ENCODE measurements at places on chromosomes 6 and 20. TPM values are rescaled to one million over a fixed set of nuclear protein-coding genes. Genes with fewer than 3 reads are reported as not detected.

Gene HSPA12B
- 20.4 TPM for total RNA-seq

Gene PDE7B
- total RNA-seq, result 3.4 TPM

Gene SYNGAP1
- 11.5 TPM for total RNA-seq

Gene KCNQ5
- total RNA-seq, result 2.2 TPM

Gene PNPLA1
- not detected for total RNA-seq

Gene PCK1
- total RNA-seq, result 0.63 TPM

DNA sequence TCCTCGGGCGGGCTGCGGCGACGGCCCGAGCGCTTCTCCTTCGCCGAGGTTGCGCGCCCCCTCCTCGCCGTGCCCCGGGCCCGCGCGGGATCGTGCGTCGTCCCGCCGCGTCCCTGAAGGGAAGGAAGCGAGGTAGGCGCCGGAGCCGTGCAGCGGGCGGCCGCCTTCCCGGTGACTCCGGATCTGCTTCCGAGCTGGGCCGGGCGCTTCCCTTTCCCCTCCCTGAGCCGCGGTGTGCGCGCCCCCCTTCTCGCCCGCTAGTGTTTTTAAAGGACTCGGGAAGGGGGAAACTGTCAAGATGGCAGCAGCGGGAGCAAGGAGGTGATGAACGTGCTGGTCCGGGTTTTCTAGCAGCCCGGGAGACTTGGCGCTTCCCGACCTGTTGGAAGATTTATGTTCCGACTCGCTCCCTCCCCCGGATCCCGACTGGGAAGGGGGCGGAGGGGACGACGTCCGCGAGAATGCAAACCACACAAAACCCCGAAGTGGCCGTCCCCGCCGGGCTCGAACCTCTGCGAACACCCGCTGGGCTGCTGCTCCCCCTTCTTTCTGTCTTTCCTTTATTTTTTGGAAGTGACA is 744 bp upstream of the FOXO3 start:
- peak; percentile 94 for DNase-seq

DNA sequence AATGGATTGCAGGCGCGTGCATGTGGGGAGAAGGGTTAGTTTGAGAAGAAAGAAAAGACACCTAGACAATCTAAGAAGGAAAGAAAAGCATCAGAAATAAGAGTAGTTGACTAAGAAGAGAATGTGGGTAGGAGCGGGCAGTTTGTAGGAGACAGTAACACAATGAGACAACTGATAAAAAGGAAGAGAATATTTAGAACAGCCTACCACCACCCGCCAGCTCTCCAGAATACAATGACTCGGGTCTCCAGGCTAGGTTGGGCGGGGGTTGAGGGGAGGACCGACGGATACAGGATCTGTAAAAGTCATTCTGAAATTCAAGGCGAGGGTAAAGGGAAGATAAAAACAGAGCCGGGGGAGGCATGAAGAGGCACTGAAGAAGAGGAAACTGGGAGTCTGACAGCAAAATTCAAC is 712 bp downstream of the ABHD16A start:
- no peak for DNase-seq

GRCh38 chr20:55936209-55936595 is 69.1 kb downstream of the CBLN4 start:
- DNase-seq, result no peak

DNA sequence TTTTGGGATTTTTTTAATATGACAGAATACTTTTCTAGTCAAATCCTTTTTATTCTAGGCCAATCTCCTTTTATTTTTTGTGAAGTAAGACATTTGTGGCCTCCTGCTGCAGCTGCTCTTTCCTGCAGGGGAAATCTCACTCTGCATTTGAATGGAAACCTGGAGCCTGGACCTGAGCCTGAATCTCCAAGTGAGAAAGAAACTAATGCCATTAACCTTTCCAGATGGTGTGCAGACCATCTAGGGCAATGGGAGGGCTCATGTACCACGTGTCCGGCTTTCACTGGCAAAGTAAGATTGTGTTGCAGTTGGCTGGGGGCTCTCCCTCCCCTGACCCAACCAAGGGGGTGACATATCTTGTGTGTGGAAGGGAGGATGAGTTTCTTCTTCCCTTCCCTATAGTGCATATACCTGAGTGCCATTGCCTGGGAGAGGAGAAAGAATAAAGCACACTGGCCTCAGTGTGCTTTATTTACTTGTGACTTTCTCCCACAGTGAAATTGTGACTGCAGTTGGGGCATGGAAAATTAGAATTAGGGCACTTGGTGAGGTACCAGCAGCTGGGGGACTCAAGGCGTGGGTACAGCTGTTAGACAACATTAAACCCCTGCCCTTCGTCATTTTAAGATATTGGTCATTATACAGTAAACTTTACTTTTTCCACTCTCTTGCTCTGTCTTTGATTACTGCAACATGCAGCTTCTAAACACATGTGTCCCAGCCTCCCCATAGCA is 159.8 kb upstream of the RIN2 start:
- no peak for DNase-seq

GRCh38 chr6:169766232-169766631 is 14.8 kb downstream of the ERMARD start:
- DNase-seq, result peak; percentile 72

- DNase-seq, result peak; percentile 90
These were observed 253.2 kb downstream of the UST start for GRCh38 chr6:148999929-149000468.

DNA sequence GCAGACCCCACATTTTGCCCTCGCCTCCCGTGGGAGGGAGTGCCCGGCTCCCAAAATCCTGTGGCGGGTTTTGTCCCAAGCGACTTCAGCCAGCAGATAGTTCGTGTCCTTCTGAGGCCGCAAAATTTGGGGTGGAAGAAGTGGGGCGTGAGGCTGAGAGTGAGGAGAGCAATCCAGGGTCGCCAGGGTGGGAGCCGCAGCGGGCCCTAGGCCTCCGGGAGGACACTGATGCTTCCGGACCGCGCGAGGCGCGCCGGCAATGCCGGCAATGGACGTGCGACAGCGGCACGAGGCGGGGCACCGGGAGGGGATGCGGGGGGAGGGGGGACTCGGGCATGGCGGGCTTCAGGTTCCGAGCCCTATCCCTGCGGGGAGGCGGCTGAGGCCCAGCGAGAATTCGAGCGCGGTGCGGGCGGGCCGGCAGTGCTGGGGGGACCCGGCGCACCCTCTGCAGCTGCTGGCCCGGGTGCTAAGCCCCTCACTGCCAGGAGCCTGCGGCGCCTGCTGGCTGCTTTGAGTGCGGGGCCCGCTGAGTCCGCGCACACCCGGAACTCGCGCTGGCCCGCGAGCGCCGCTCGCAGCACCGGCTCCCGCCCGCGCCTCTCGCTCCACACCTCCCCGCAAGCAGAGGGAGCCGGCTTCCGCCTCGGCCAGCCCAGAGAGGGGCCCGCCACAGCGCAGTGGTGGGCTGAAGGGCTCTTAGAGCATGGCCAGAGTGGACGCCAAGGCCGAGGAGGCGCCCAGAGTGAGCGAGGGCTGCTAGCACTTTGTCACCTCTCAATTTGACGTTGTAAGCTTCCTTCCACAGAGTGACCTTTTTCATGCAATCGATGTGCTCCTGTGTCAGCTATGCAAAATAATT is 143.8 kb downstream of the LPA start:
- DNase-seq, result peak; percentile 92

DNA sequence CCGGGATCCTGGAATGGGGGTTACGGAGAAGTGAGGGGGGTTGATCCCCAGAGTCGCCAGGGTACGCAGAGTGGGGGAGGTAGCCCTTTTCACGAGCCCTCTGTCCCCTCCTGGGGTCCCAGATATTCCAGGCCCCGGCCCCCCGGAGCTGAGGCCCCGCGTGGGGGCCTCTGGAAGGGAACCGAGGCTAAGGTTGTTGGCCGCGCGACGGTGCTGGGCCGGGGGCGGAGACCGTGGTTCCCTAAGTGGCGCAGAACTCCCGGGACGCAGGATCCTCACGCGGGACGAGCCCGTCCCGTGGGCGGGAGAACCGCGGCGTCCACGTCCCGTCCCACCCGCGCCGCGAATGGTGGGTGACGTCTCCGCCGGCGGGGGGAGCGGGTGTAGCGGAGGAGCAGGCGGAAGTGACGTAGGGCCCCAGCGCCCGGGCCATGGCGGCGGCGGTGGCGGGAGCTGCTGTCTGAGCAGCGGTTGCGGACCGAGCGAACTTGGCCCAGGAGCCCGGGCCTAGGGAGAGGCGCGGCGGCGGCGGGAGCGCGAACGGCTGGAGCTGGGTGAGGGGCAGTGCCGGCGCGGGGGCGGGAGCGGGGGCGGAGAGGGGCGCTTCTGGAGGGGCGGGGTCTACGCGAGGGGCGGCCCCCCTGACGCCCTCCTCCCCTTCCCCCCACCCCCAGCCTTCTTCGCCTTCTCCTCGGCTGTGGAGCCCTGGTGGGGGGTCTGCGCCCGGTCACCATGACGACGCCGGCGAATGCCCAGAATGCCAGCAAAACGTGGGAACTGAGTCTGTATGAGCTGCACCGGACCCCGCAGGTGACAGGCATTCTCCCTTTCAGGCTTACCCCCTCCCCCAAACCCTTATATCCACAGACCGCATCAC is at the start of gene RING1:
Gene RING1 (plus strand): TSS at position 410 of the 877 bp plus-strand sequence. CDS start 323 bp downstream, at position 733.
- DNase-seq, result peak; percentile 96

GRCh38 chr6:167652042-167652700 is 174.5 kb upstream of the AFDN start:
- no peak for DNase-seq

DNA sequence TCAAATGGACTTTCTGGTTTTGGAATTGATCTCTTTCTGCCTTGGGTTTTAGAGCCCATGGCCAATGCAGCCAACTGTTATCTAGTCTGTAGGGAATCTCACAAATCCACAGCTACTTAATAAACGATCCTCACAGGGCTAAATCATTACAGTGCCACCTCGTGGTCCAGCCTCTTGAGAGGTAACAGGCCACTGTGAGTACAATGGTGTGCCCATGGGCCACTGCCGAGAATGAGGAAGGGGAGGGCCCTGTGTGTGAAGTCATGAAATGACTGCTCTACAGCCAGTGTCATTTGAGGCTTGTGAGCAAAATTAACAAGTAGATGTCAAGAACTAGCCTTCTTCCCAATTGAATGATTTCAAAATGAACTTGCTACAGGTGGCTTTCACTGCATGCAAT is 54.3 kb upstream of the GMPR start:
- DNase-seq, result no peak

DNA sequence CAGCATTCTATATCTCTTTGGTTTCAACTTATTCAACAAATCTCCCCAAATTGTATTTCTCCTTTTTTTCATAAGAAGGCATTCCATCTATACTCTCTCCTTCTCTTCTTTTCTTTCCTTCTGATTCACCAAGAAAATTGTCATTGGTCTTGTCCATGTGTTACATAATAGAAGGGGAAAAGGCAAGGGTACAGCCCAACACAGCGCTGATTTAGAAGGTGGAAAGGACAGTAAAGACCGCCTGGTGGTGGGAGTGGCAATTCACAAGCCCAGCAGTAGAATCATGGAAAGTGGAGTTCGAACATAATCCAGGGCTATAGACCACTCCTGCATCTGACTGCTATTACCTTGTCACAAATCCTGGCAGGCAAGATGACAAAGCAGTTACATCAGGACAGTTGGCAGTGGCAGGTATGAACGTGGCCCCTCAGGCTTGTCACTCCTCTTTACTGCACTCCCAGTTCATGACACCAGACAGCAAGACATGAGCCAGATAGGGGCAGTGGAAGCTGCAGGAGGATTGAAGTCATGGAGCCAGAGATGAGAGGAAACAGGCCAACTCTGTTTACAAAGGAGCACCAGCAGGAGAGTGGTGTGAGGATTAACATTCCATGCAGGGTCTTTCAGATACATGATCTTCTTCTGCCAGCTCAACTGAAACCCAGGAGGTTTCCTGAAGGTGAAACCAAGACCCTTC is 2.1 kb upstream of the TNFAIP3 start:
- no peak for DNase-seq

GRCh38 chr20:11467436-11467835 is 450.3 kb upstream of the BTBD3 start:
- no peak for DNase-seq

DNA sequence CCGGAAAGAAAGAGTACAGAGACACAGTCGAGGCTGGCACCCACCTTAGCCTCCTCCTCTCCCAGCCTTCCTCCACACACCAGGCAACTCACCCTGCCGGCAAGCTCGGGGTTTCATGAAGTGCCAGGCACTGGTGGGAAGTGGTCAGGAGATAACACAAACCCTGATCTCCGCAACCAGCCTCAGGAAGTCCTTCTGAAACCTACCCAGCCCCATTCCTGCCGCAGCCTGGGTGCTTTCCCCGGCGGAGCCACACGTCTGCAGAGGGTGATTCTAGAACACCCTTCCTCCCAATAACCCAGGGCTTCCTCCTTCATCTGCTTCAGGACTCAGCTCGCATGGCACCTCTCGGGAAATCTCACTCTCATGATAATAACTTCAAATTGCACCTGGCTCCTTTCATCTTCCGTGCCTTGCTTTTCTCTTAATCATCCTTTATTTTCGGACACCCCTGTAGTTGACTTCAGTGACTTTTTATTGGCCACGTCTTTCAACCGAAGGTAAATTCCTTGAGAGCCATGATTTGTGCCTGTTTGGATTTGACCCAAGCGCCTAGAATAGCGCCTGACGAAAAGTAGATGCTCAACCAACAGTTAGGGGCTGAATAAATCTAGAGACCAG is 8.7 kb upstream of the HLA-E start:
- no peak for DNase-seq

DNA sequence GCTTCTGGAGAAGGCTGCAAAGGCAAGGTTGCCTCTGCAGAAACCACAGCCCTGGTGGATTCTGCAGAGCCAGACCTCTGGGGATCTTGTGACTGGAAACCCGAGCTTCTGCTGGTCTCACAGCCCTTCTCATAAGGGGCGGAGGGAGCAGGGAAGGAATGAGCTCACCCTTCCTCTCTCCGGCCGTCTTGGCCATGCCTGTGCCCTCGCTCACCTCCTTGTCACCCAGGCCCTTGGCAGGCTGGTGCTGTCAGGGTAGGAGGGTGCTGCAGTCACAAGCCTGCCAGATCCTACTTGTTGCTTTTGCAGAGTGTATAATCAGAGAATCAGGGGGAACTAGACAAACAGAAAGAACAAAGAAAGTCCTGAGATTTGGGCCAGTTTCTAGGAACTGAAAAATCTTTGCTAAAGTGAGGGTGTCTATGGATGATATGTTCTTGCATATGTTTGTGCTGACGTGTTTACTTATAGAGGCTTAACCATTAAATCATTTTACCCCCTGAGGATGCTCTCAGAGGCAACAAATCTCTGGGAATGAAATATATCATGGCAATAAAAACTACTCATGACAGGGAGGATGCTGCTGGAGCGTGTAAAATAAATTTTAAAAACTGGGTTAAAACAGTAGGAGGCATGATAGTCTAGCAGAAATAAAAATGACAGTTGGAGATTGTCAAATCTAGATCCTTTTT is 244.9 kb upstream of the SOX4 start:
- no peak for DNase-seq

GRCh38 chr20:35104685-35105295 is 12.2 kb upstream of the TRPC4AP start:
- no peak for DNase-seq

DNA sequence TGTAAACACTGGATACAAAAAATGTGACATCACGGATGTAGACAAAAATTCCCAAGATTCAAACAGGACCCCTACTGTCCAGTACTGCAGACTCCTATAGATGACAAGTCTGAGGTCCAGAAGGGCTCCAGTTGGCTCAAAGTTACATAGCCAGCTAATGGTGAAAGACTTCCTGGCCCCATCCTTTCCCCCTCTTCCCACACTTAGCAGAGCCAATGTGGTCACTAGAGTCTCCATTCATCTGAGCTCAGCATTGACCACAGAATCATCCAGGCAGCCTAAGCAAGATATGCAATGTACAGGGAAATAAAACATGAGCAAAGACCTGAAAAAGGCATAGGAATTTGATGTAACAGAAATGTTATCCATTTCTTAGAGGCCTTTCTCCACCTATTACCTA is 180.5 kb downstream of the ADAT2 start:
- no peak for DNase-seq

Measured in esophagus muscularis mucosa (tissue), 4 donors.